Spinal cord (tissue), 10 donors: ENCODE measurements at places on chromosomes 12 and 14.

DNA sequence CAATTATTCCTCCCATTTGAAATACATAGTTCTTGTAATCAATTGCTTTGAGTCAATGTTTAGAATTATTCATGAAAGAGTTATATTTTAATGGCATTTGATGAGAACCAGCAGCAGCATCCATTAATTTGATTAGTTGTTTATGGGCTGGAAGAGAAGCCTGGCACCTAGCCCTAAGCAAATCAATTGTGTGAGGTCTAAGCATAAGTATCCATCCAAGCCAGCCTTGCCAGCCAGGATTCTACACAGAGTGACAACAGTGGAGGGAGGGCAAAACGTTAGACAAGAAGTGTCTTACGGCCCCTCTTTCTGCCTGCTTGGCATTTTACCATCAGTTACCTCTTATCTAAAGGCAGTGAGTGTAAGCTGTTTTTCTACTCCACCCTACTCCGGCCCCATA lies 478.5 kb downstream of the NELL2 start:
- peak; percentile 52 for DNase-seq

- no peak for DNase-seq
Measured at GRCh38 chr14:31934767-31935266, 142.3 kb upstream of the ARHGAP5 start.

- no peak for DNase-seq
Measured at GRCh38 chr14:99035712-99036610, 236.0 kb downstream of the BCL11B start.

GRCh38 chr12:77924703-77925102 lies 94.0 kb downstream of the NAV3 start:
- no peak for DNase-seq
